H1 (cell line): ENCODE measurements at places on chromosomes 1 and 21. TPM values are rescaled to one million over a fixed set of nuclear protein-coding genes. Genes with fewer than 3 reads are reported as not detected.
A peak's percentile ranks its signal among the peaks of the same experiment; 100 is the strongest.

- DNase-seq: no peak
Observed at GRCh38 chr1:84255582-84255981, 45.9 kb upstream of the SAMD13 start.

- DNase-seq: no peak
Observed at GRCh38 chr1:15110867-15111230, 42.7 kb upstream of the TMEM51 start.

GRCh38 chr1:230327892-230328284 lies 98.2 kb downstream of the PGBD5 start:
- no peak for DNase-seq

DNA sequence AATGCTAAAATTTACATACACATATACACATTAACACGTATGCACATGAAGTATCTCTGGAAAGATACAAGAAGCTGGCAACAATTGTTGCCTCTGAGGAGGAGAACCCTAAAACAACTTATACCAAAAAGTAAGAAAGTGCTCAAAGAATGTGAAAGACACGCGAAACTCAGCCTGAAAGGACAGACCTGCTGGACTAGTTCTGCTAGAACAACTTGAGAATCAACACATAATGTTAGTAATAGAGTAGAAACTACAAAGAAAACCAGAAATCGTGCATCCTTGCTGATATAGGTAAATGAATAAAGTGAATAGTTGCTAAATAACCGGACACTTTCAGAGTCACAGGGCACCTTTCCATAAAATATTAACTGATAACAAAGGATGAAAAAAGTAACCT lies 242.5 kb downstream of the RERE start:
- no peak for DNase-seq

DNA sequence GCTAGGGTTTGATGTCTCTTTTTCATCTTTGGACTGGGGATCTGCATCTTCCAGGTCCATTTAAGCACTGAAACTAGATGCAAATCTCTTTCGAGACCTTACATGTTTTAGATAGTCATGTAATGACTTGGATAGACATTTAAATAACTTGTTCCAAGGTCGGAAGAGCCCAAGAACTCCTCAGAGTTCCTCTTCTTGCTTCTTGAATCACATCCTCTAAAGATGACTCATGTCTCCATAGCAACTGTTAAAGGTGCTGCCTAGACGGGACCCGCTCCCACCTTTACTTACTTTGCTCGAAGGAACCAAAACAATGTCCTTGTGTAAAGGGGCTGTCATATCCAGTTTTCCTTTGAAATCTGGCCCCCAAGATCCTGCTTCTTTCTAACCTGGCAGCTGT lies 130.0 kb downstream of the EDEM3 start:
- no peak for DNase-seq

- DNase-seq: peak; percentile 77
Observed at GRCh38 chr1:161725908-161726472, 4.6 kb downstream of the FCRLB start.

DNA sequence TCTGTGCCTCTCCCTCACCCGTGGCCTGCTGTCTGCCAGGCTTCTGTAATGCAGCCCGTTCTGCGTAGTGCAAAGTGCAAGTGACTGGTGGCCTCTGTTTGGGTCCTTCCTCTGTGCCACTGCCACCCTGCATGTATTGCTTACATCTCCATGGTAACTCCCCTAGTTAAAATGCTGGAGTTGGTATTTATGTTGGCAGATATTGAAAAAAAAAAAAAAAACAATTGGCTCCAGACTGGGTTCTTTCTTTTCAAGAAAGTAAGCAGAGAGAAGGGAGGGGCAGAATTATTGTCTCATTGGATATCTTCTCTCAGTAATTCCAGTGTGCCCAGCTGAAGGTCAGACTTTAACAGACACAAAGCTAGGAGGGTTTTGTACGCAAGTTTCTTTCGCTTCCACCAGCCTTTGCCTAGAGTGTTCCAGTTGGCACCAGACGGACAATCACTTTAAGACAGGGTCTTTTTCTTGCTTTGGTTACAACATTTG lies 242.3 kb downstream of the PBX1 start:
- DNase-seq: no peak

DNA sequence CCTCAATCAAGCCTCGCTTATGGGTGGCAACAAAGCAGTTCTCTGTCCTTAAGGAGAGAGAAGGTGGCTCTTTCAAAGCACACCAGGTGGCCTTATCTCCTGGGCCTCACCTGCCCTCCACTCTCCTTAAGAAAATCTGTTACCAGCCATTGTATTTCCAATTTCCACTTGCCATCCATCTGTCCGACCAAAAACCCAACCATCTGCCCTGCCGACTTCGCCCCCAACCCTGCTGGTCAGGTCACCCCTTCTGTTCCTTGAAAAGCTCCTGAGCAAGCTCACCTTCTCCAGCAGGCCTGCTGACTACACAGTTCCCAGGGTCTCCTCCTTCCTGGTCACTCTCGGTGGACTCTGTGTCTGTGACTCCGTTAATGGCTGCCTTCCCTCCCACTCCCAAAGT lies 619 bp upstream of the IGFN1 start:
- DNase-seq: no peak

GRCh38 chr1:59601811-59602210 lies 212.9 kb upstream of the HOOK1 start:
- no peak for DNase-seq

DNA sequence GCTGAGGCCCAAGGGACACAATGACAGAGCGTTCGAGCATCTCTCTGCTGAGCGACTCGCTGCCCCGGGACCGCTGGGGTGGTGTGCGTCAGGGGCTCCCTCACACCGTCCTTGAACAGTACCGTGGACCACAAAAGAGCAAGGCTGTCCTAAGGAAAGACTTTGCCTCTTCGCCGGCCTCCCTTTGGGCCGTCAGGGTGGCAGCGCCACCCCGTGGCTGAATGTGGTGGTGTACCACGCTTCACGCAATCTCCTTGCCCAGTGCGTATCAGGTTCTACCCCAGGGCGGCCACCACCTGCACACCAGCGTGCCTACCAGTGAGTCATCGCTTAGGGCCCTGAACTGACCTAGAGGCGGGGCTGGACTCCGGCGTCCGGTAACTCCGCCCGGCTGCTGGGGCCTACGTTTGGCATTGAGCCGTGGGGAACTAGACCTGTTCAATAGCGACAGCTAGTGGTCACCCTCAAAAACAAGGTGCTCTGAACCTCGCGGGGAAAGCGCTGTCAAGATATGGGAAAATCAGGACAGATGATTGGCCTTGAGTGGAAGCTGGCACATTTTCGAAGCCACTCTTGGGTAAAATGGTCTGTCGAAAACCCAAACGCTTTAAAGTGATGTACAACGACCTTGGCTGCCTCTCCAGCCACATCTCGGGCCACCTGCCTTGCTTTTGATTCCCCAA lies 8.1 kb upstream of the TRAF3IP3 start:
- peak; percentile 99 for DNase-seq

GRCh38 chr1:19623523-19623922 lies 20.6 kb upstream of the NBL1 start:
- DNase-seq: no peak

GRCh38 chr1:150168960-150169601 lies 19.4 kb downstream of the PLEKHO1 start:
- no peak for DNase-seq

GRCh38 chr1:16907870-16908758 lies 12.3 kb downstream of the RNU1-2 start:
- DNase-seq: no peak

DNA sequence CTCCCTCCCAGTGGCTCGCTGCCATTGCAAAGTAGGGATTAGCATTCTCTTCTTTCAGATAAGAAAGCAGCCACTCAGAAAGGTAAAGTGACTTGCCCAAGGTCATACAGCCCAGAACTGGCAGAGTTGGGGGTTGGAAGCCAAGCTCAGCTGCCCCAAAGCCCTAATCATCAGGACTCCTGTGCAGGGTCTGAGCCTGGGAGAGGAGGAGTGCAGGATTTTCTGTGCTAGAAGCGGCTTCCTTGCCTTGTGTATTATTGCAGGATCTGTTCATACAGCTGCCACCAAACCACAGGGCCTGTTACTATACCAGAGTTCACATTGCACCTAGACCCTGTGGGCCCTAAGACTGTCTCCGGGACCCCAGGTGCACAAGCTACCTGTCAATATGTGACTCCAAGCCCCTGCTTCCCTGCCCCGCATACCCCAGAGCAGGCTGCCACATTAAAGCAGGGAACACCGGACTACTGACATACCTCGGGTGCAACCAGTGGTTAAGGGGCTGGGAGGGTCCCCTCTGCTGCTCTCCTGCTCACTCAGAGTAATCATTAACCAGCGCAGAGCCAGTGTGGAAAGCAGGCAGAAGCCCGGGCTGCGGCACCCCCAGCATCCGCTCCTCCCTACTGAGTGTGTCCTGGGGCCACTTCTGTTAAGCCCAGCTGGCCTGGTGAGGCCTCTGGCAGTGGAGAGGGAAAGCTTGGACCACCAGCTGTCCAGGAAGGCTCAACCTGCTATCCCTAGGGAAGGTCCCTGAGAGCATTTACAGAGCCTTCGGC lies 15.8 kb downstream of the HSPG2 start:
- DNase-seq: no peak

- DNase-seq: peak; percentile 53
Observed at GRCh38 chr1:204941421-204942338, 71.0 kb downstream of the NFASC start.

GRCh38 chr1:94970783-94971182 lies 43.9 kb upstream of the CNN3 start:
- no peak for DNase-seq

DNA sequence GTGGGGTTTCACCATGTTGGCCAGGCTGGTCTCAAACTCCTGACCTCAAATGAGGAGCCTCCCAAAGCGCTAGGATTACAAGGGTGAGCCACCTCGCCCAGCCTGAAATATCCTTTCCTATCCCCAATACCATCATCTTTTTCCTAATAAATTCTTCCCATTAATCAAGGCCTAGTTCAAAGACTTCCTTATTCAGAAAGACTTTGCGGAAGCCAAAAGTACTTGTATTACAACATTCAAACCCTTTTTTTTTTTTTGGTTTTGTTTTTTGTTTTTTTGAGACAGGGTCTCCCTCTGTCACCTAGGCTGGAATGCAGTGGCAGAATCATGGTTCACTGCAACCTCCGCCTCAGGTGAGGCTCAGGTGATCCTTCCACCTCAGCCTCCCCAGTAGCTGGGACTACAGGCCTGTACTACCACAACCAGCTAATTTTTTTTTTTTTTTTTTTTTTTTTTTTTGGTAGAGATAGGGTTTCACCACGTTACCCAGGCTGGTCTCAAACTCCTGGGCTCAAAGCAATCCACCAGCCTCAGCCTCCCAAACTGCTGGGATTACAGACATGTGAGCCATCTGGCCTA lies 7.6 kb downstream of the SLC19A2 start:
- DNase-seq: no peak

- DNase-seq: no peak
Observed at GRCh38 chr1:26540351-26540750, 10.8 kb downstream of the RPS6KA1 start.

GRCh38 chr1:10431070-10431730 lies 967 bp downstream of the CENPS start:
- DNase-seq: no peak

The RER1 gene
- 92.0 and 102 TPM in 2 replicates for total RNA-seq

The FNBP1L gene
- 94.2 and 95.9 TPM in 2 replicates for total RNA-seq

The OR2C3 gene
- not detected in 2 replicates for total RNA-seq

The IQGAP3 gene
- 20.9 and 22.3 TPM in 2 replicates for total RNA-seq

The NR1I3 gene
- not detected in 2 replicates for total RNA-seq

The DESI2 gene
- 105 and 110 TPM in 2 replicates for total RNA-seq

The KRTAP12-2 gene
- total RNA-seq: not detected in 2 replicates
